NCI-H2107 (cell line): ENCODE measurements at places on chromosomes 7 and 10.

- no peak for DNase-seq
Measured at GRCh38 chr7:27101957-27102580, 414 bp downstream of the HOXA2 start.

DNA sequence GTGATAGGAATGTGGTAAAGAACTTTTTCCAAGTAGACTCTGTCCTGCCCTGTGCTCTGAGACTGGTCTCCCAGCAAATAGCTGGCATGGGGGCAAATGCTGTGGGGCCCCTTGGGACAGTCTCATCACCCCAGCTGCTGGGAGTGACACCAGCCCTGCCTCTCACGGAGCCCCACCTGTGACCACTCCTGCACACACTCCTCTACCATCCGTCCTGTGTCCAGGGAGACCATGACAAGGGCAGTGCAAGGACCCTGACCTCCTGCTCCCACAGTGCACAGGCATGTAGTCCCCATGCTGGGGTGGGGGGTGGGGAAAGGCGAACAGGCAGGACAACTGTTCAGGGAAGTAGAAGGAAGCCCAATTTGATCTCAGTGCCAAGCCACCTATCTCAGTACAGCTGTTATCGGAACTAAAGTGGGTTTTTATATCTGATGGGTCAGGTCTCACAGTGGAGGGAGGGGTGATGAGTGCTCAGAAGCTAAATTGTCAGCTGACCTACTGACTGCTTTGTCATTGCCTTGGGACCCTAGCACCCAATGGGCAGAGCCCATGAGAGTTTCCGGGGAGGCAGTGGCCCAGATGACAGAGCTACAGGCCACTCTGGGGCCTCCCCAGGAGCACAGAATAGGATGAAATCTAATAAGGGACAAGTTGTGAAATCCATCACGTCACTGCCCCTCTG is 24.5 kb downstream of the VSTM4 start:
- DNase-seq = no peak

GRCh38 chr10:131832056-131832685 is 68.6 kb upstream of the PPP2R2D start:
- no peak for DNase-seq

DNA sequence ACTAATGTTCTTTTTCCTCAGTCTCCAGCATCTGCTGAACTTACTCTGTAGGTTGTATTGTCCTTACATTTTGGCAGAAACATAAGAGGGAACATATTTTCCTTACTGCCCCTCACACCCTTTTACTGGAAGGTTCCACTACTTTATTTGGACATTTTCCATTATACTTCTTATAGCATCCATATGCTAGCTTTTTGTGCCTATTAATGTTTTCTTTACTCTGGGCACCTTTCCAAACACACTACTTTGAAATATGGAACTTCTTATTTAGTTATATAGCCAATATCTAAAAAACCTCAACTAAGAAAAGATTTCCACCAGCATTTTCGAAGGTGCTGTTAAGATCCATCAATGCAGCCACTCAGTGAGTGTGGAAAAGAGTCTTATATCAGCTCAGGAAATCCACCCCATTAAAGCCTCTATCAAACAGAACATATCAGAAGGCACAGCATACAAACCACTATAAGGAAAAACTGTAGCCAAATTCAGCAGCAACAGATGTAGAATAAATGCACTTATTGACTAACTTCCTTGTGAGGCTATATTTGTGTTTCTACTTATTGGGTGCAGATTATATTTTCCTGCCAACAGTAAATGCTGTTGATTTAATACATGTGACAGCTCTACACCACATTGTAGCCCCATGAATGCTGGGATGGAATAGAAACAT is 272.5 kb upstream of the SEMA3E start:
- no peak for DNase-seq

GRCh38 chr10:33189363-33189762 is 145.1 kb downstream of the NRP1 start:
- DNase-seq = no peak

- DNase-seq = no peak
Measured at GRCh38 chr10:114024876-114025610, 18.6 kb upstream of the ADRB1 start.

- DNase-seq = no peak
Measured at GRCh38 chr10:103736763-103737162, 118.6 kb downstream of the SH3PXD2A start.

GRCh38 chr7:5339955-5340354 is 57.2 kb downstream of the SLC29A4 start:
- no peak for DNase-seq

- DNase-seq = no peak
Measured at GRCh38 chr7:31448649-31449048, 65.2 kb upstream of the ITPRID1 start.

DNA sequence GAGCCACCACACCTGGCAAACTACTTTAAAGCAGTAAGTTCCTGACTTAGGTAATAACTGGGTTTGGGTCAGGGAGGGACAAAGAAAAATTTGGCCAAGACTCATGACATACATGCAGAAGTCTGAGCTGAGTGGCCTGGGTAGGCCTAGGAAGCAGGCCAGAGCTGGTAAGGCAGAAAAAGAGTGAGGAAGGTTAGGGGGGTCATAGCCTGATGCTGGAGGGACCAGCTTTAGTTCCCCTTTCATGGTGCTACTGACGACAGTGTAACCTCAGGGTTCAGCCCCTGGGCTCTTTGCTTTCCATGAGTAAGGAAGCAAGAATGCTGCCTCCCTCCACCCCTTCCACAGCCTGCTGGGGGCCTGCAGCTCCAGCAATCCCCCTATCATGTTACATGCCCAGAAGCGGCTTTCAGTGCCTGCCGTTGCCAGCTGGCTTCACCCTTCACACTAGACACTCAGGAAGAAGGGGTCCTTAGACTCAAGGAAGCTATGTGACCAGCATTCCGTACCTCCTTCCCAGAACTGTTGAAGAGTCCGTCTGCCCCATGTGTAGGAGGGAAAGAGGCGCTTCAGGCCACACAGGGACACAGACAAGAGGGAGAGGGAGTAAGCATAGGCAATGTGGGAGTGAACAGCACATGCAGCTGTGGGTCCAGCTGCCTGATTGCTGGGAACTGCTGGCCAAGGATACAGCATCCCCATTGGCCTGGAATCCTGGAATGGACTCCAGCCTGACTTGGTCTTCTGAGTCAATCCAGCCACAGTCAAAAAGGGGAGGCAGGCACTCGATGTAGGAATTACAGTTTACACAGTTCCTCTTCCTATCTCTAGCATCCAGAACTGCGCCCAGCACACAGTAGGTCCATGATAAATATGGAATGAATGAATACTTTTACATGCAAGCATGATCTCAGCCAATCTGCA is 4.1 kb upstream of the PLAU start:
- DNase-seq = no peak

- no peak for DNase-seq
Measured at GRCh38 chr10:15325944-15326284, 45.2 kb downstream of the FAM171A1 start.

DNA sequence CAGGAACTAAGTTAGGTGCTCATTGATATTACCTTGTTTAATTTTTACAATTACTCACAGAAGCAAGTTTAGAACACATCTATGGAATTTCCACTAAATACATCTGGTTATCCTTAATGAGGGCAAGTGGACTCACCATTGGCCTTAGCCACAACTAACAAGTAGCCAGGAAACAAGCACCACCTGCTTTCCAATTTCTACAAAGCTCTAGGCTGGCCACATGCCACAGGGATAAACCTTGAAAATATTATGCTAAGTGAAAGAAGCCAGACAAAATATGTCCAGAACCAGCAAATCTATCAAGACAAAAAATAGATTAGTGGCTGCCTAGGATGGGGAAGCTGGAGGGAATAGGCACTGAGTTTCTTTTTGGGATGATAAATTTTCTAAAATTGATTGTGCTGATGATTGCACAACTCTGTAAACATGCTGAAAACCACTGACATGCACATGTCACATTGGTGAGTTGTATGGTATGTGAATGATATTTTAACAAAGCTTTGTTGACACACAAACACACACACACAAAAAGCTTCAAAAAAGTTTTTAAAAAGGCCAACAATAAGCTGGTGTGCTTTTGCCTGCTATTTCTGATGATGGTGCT is 179.4 kb downstream of the CPEB3 start:
- no peak for DNase-seq

DNA sequence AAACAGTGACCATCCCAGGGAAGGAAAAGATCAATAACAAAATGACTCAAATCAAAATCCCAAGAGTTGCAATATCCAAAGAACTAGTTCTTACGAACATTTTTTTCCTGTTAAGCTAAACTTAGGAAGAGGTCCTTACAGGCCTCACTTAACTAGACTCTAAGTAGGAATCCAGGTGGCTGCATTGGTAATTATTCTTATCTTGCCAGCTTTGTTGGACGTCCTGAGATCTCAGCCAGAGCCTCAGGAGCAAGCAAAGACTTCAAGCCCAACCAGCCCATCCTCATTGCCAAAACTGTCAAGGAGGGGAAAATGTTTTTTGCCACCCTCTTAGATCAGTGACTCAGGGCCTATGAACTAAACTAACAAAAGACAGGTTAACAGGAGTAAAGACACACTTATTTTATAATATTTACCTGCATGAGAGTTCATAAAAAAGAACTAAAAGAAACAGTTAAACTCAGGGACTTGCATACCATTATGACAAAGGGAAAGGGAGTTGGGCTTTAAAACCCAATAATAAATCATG is 18.3 kb upstream of the PPP1R9A start:
- DNase-seq = no peak

DNA sequence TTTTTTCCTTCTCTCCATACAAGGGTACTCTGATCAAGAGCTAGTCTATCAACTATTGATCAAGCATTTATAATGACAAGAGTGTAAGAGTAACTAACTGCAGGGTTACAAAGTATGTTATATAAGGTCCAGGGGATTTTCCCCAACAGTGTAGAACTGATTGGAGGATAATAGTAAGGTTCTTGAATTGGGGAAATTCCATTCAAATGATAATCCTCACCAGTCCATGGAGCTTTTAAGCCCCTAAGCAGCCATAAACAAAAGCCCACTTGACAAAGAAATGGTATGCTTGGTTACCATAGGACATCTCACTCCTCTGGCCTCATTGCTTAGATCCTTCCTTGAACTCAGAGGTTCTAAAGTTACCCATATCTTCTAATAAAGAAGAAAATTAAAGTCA is 8.2 kb downstream of the YME1L1 start:
- DNase-seq = no peak

GRCh38 chr7:50529093-50529862 is 35.9 kb downstream of the DDC start:
- no peak for DNase-seq

DNA sequence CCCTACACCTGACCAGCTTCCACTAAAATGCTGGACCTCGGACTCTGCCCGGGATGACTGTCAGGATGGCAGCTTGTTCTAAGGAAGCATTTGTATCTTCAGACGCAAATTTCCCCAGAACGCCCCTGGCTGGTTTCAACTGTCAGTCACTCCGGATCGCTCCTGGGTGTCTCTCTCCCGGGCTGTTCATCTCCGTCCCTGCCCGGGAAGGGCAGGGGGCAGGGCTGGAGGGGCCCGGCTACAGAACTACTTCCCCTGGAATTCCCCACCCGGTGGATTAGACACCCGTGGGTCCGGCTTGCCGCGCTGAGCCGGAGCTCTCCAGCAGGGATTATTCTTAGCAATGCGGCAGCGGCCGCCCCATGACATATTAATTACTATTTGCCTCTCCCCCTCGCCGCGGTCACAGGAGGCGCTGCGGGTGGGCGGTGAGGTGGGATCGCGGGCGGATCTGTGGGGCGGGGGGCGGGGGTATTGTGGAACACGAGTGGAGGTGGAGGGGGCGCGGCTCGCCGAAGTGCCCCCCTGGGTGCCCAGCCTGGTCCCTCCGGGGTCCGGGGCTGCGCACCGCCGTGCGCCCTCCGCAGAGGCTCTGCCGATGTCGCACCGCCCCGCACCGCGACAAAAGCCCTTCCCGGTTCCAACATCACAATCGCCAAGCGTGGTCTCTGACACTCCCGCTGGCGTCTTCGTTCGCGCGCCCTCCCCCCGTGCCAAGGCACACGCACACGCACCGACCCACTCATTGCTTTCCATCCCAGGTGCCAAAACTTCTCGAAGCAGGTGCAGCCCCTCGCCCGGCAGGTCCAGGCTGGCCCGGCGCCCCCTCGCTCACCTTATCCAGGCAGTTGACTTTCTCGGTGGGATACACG is 276.1 kb upstream of the NEBL start:
- DNase-seq = no peak

DNA sequence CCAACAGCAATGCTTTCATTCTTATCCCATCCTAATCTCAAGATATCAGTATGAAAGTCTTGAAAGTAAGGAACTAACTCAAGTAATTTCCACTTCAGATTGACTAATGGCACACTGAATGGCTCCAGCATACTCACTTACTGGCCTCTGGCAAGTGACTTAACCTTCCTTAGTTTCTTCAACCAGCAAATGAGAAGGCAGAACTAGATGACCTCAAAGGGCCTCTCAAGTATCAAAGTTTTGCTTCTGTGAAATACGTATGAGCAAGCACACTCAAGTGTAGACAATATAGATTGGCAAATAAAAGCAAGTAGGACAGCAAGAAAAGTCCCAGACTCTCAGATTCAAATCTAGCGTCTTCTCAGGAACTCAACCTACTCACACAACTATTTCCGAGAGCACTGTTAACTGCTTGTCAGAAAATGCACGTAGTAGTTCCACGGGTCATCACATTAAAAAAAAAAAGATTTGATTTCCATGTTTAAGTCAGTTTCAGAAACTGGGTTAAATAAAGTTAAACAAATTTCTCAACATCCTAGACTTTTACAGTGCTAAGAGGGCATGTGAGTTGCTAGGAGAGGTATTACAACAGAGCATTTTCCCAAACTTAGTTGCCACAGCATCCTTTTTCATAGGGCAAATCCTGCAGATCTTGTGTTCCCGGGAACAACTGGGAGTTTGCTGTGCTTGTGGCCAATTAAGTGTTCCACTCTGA is 276.9 kb upstream of the KLF14 start:
- no peak for DNase-seq

DNA sequence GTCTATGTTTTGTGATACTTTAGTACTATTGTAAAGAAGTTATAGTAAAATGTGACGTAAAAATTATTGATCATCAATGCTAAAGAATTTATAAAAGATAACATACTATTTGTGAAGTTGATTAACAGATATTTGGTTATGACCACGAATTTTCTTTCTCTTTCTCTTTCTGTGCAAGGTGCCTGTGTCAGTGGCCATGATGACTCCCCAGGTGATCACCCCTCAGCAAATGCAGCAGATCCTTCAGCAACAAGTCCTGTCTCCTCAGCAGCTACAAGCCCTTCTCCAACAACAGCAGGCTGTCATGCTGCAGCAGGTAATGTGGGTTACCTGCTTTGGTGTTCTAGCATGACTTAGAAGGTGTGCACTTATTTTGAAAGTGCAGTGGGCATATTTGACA is 213.7 kb downstream of the FOXP2 start:
- DNase-seq = no peak

- no peak for DNase-seq
Measured at GRCh38 chr7:111958431-111958830, 247.8 kb downstream of the DOCK4 start.

GRCh38 chr10:111146025-111146640 is 69.3 kb downstream of the ADRA2A start:
- no peak for DNase-seq
